ENCODE measurements at places on chromosomes 1 and 21.

- no peak for DNase-seq
Measured at GRCh38 chr1:67564193-67564592, 120.8 kb upstream of the GADD45A start.

GRCh38 chr1:54837002-54837853 lies 36.1 kb upstream of the TTC22 start:
- DNase-seq, result peak; percentile 47

DNA sequence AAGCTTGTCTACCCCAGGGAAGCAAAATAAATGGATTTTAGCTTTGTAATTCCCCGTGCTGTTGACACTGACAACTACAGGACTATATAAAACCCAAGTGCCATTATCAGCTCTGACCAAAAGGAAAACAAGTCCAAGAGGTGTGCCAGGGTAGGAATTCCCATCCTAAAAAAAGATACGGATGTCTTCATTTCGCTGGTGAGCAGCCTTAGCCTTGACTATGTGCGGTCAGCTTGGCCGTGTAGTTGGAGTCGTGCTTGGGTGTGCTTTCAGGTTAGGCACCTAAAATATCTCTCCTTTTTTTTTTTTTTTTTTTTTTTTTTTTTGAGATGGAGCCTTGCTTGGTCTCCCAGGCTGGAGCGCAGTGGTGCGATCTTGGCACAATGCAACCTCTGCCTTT lies 28.9 kb upstream of the ACTN2 start:
- no peak for DNase-seq

DNA sequence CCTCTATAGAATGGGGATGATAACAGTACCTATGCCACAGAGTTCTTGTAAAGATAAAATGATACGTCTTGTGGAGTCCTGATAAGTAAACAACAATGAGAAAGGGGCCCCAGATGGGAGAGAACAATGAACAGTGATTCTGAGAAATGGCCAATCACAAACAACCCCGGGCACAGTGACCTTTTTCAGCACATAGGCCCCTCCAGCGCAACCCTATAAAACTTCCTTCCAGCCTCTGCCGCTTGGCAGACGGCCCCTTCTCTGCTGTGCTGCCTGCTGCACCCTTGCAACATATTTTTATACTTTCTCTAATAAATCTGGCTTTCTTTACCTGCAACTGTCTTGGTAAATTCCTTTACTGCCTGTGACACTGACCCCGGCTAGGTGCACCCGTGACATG lies 8.9 kb downstream of the RCAN1 start:
- peak; percentile 22 for DNase-seq

- DNase-seq, result no peak
Measured at GRCh38 chr1:89908672-89909436, 86.1 kb upstream of the ZNF326 start.

- DNase-seq, result no peak
Measured at GRCh38 chr1:88980870-88981269, 11.6 kb downstream of the KYAT3 start.

- peak; percentile 73 for DNase-seq
Measured at GRCh38 chr1:107138767-107139445, 1.9 kb upstream of the NTNG1 start.

DNA sequence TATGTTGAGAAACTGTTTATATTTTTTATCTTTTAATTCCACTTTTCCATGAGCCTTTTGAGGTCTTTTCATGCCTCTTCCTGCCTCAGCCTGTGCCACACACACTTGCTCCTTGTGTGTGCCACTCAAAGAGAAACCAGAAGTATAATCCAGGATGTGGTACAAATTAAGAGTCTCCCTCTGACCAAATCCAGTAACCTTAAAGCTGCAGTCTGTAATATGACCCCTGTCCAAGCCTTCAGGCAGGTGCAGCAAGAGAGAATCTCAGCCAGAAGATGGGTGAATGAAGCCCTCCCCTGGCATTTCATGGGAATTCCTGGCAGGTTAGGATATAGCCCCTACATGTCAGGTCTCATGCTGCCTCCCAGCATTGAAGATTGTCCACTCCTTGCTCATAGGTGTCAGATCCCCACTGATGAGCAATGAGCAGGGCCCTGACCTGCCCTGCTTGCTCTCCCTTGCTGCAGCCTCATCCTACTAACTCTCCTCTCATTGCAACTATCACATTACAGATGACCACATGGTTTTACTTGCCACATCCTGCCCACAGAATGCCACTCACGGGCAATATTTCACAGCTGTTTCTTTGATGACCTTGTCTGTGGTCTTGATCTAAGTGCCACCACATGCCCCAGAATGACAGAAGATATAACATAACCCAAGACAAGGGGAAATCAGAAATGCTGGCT lies 169.3 kb downstream of the SEC16B start:
- no peak for DNase-seq

DNA sequence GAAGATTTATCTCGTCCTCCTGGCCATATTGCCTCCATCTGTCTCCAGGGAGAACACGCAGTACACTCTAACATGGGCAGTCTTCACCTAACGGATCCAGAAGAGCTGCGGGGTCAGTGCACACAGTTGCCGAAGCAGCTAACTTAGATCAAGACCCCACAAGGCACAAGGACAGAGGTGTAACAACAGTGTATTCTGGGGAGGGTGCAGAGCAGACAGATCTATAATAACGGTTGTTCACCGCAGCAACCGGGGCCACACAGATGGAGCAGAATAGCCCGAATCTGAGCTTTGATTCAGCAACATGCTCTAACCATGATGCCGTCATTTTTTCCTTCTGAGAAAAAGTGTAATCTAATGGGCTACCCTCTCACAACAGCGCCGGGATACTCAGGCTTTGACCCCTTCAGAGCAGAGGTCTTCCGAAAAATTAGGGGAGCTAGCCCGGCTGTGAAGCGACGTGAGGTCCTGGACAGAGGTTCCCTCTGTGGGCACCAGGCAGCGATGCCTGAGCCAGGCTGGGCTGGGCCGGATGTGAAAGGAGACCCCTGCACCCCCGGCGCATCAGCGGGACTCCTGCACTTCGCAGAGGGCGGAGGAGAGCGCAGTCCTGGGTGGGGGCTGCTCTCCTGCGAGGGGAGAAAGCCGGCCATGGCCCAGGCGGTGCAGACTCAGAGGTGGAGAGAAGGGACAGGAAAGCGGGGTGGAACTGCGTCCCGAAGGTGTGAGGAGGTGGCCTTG lies 57.5 kb downstream of the BCL9 start:
- DNase-seq, result no peak

GRCh38 chr1:117754061-117754969 lies 148.5 kb downstream of the TENT5C start:
- DNase-seq, result peak; percentile 74

DNA sequence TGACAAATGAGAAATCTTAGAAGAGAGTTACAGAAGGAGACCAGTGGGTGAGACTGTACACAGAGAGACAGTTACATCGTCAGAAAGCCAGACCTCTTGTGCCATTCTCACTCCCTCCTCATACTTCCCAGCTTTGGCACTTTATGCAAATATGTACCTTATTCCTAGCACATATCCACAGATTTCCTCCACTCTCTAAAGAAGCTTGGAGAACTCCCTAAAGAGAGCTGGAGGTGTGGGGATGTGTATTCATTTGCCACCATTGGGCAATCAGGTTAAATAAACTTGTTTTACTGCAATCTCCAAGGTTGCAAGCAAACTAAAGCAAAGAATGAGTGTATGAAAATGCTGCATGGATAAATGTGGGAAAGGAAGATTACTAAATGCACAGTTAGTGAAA lies 380.9 kb upstream of the PRMT6 start:
- no peak for DNase-seq
